ENCODE measurements at places on chromosomes 6 and 20.

- DNase-seq: no peak
Measured at GRCh38 chr6:112384511-112384910, 37.4 kb downstream of the RFPL4B start.

DNA sequence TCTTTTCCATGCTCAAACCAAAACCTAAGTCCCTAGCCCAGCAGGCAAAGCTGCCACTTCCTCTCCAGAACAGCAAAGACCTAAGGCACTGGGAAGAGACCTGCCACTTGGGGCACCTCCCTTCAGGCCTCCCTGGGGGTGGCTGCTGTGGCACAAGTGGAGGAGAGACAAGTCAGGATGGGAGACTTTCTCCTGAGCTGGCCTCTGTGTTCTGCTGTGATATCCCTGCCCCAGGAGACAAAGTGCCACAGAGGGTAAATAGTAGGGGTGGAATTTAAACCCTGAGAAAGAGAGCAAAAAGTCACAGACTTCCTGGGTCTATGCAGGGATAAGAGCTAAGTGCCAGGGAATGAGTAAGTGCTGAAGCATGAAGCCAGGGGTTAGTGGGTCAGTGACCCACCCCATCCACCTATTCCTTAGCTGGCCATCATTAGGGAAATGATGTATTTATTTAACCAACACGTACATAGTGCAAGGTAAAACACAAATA, 84.2 kb downstream of the MRPL14 start:
- DNase-seq: no peak

- DNase-seq: no peak
Measured at GRCh38 chr6:30194797-30195690, 18.2 kb downstream of the TRIM26 start.

DNA sequence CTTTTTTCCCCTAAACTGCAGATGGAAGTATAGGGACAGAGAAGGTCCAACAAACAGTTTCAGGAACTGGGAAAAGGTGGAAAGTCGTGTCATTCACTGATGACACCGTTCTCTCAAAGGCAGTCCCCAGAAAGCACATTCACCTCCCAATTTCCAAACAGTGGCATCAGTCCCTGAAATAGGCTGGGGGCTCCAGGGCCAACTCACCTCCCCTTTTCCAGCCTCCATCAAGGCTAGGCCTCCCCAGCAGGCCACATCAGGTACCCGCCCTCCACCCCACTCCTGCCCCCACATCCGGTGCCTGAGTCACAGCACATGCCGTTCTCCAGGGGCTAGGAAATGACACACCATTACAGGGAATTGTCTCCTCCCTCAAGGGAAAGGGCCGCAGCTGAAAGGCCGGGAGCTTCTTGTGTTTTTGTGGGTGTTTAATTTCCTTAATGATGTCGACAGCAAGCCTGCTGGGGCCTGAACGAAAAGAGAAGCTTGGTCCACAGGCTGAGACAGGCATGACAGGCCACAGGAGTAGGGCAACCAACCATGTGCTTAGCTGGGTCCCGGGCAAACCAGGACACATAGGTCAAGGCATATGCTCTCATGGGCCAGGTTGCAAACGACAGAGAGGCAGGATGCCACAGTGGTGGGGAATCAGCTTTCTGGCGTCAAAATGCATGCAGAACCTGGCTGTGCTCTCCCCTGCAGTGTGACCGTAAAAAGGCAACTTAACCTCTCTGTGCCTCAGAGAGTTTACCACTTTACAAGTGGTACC, 39.2 kb downstream of the ZMYND8 start:
- DNase-seq: no peak

DNA sequence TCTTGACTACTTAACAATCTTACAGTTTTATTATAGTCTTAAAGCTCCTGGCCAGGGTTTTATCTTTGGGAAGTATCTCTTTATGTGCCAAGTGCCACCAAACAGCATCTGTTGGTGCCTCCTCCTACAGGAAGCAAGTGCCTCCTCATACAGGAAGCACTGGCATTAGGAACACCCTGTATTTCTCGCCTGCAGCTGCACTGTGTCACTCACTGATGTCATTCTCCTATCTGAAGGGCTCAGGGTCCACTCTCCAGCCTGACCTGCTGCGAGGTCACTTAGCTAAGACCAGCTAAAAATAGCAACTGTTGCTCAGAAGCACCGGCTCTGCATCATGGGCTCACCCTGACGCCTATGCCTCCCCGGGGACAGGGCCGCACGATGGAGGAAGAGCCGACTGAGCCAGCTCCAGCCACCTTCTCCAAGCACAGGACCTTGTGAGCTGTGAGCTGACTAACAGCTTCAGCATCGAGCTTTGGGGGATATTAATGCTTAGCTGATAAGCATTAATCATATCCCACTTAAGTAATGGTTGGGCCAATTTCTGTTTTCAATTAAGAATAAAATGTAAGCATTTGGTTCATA, 66.3 kb upstream of the CD93 start:
- DNase-seq: no peak

- no peak for DNase-seq
Measured at GRCh38 chr6:152052061-152052460, 244.6 kb downstream of the ESR1 start.

DNA sequence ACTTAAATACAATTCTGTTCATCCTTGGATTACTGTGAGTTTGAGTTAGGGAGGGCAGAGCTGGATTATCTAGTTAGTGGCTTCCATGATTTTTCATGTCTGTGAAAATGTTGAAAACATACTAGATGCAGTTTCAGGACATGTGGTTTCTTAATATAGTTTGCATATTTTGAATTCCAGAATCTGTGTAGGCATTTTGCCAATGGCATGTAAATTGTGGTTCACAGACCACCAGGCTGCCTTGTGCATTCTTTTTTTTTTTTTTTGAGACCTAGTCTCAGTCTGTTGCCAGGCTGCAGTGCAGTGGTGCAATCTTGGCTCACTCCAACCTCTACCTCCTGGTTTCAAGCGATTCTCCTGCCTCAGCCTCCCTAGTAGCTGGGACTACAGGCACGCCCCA, 42.8 kb downstream of the CDC5L start:
- DNase-seq: no peak

DNA sequence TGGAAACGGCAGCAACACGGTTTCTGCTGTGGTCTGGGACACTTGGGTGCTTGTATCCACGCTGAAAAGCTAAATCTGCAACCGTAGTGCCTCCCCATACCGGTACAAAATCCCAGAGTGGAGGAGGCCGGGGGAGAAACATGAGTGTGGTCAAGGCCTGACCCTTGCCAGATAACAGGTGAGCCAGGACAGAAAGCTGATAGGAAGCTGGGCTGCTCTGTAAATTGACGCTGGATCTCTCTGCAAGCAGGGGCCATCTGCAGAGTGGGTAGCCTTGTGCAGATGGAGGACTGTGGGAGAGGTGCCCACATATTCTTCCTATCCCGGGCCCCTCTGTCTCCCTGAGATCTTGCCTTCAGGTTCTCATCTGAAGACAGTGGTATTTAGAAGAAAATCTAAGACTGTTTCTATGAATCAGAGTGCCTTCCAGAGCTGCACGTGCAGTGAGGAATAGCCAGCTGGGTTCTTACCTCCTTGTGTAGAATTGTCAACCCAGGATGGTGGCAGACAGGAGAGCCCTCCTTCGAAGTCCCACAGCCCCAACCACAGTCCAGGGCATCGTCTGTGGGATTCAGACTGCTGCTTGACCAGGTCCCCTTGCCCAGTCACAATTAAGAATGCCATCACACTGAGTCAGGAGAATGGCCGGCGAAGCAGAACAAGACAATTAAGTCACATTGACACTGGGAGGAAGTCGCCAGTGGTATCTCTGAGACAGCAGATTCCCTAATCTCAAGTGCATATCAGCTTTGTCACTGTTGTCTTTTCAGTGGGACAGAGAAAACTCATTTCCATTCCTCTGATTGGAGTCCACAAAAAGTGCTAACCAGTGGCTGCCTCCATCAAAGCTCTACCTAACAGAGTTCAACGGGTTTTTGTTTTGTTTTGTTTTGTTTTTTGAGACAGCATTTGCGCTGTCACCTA, 100.0 kb upstream of the RIPOR2 start:
- no peak for DNase-seq

DNA sequence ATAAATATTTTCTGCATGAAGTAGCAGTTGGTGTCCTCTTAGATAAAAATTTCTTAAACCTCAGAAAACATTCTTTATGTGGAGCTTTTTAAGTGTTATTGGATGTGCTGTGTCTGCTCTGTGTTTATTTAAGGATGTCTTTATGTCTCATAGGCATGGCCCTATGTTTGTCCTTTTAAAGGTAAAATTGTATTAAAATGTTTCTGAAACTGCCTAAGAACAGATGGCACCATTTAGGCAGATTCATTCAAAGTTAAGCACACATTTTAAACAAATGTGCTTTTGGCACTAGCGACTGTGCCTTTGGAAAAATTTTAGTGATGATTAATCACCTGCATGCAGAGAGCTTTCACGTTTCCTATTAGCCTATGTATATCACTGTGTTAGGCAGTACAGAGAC, 125.2 kb downstream of the KIF6 start:
- no peak for DNase-seq

DNA sequence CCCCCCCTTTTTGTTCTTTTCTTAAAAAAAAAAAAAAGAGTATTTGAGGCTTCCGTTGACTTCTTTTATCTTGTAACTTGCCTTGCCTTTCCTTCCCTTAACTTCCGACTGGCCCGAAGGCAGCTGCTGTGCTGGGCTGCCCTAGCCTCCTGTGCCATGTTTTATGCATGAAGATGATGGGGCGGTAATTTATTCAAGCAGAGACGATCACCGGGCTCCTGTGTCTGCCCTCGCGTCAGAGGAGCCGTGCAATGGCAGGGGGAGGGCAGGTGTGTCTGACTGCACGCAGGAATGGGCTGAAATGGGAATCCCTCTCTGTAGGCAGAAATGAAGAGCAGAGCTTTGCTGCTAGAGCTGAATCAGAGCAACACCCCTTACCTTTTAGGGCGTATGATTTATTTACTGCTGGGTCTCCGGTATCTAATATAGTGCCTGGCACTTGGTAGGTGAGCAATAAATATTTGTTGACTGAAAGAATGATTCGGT, 106.3 kb upstream of the RIPOR2 start:
- no peak for DNase-seq

GRCh38 chr20:62725596-62726268, 17.1 kb downstream of the NTSR1 start:
- DNase-seq: no peak

DNA sequence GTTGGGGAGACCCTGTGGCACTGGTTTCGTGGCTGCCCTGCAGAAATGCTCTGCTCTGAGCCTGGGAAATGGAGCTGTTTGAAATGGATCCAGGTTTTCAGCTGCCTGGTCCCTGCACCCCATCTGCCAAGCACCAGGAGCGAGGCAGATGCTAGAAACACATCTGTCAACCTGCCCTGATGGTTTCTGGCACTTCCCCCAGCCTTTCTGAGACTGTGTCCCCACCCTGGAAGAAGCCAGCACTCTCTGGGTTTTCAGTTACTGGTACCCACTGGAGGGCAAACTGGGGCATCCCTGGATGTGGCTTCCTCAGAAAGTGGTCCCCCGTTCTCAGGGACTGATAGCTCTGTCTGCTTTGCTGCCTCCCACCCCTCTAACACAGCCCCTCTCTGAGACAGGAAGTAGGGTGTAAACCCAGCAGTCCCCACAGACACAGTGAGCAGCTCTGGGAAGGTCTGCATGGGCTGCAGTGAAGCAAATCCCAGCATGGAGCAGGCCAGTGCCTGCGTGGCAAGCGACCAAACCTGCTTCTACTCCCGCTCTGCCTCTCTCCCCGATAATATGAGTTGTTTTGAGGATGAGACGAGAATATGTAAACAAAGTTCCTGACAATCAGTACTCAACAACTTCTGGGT, 54.2 kb upstream of the MAFB start:
- DNase-seq: no peak

DNA sequence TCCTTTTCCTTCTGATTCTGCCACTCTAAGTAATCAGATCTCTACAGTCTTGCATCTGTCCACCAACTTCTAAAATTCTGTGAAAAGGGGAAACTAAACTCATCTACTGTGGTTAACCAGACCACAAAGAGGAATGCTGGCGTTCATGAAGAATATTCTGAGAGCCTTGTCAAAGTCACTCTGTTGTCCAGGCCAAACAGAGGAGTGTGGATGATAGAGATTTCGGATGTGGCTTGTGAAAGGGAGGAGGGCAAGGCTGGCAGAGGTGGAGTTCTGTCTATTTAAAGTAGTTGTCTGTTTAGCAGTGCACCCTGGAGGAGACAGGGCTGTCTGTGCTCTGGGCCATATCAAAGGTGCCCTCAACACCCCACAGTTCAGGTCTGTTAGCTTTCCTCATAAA, 33.9 kb downstream of the CCN2 start:
- DNase-seq: no peak

- DNase-seq: no peak
Measured at GRCh38 chr6:53608396-53608795, 57.2 kb downstream of the KLHL31 start.

GRCh38 chr6:118963003-118963402, 28.0 kb upstream of the MCM9 start:
- no peak for DNase-seq

- DNase-seq: no peak
Measured at GRCh38 chr6:157983406-157984119, 1.9 kb downstream of the SYNJ2 start.

GRCh38 chr6:144390886-144391285, 105.8 kb downstream of the UTRN start:
- no peak for DNase-seq

DNA sequence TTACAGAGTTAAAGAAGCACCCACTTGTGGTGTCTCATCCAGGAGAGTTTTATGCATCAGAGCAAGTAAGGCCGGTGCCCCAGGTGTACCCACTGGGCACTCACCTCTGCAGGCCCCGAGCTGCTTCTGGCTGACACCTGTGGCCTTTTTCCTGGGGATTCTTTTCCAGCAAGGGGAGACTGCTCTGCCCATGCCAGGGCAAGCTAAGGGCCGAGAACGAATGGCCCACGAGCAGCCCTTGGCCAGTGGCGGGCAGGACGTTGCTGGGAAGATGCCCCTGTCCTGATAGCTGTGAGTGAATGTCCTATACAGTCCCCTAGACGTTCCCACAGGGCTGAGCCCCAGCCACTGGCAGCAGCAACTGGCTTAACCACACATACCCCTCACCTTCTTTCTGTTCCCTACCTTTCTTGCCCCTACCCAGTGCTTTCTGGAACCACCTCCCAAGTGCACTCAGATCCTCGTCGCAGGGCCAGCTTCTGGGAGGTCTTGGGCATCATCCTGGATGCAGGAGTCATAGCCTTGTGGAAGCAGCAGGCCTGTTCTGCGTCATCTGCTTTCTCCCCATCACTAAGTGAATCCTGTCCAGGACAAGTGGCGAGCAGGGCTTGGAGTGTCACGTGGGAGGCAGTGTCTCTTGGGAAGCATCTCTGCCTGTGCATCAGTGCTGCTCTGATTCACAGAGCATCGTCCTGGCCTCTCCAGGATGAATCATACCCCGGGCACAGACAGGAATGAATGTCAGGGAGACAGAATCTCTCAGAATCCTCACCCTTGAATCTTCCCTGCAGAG, 32.5 kb downstream of the SYNDIG1 start:
- peak; percentile 60 for DNase-seq

DNA sequence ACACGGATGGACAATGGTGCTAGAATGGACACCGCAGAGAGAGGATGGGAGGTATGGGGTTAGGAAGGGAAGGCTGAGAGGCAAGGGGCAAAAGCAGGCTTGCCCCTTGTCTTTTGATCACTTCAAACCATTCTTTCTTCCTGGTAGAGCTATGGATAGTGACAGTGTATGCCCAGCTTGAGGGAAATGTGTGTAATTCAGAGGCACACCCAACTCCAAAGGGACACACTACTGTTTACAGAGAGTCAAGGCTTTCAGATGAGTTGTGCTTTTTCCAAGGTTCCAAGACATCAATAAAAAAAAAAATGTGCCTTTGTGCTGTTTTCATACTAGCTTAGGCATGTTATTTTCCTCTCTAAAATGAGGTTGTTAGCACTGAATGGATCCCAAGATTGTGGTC, 185.0 kb downstream of the MCHR2 start:
- DNase-seq: no peak
